Fibroblast of the aortic adventitia (primary cell): ENCODE measurements at places on chromosomes 13 and 19. TPM values are rescaled to one million over a fixed set of nuclear protein-coding genes. Genes with fewer than 3 reads are reported as not detected.

Gene CDKN2D
- 3.8 and 9.2 TPM in 2 replicates for total RNA-seq

Gene IGSF23
- not detected in 2 replicates for total RNA-seq

- DNase-seq: no peak
Measured at GRCh38 chr13:97492257-97492656, 58.3 kb downstream of the RAP2A start.

Gene GJA3
- 0.82 and 0.90 TPM in 2 replicates for total RNA-seq

GRCh38 chr19:19381007-19381926, 24.2 kb upstream of the GATAD2A start:
- no peak for DNase-seq

Gene F10
- total RNA-seq: 2.7 and 12.6 TPM in 2 replicates

- no peak for DNase-seq
Measured at GRCh38 chr19:6743066-6743465, 3.6 kb downstream of the TRIP10 start.

Gene OR7C1
- total RNA-seq: not detected in 2 replicates

GRCh38 chr13:97948041-97948440, 5.4 kb upstream of the IPO5 start:
- no peak for DNase-seq

DNA sequence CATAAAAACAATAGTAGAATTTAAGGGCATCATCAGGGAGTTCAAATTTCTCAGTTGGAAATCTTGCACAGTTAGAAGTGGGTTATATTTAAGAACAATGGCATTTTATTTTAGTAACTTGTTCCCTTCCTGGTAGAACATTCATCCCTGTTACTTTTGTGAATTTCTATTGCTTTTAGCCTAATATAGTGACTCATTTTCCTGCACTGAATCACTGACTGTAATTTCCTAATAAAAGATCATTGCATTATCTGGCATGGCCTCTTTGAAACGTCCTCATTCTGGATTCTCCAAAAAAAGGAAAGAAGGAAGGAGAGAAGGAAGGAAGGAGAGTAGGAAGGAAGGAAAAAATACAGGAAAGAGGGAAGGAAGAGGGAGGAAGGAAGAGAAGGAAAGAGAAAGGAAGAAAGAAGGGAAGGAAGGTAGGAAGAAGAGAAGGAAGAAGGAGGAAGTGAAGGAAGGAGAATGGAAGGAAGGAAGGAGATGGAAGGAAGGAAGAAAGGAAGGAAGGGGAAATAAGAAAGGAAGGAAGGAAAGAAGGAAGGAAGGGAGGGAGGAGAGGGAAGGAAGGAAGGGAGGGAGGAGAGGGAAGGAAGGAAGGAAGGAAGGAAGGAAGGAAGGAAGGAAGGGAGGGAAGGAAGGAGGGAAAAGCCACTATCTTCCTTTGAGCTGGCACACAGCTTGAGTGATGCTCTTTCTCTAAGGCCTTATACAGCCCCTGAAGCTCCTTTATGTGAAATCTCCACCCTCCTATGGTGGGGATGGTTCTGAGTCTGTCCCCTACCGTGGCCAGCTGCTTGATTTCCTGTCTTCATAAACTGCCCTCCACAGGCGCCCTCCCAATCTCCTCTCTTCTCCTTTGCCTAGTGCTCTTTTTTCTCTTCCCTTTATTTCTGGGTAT, 29.8 kb upstream of the TM9SF2 start:
- peak; percentile 60 for DNase-seq

Gene MED25
- total RNA-seq: 19.4 and 21.7 TPM in 2 replicates

DNA sequence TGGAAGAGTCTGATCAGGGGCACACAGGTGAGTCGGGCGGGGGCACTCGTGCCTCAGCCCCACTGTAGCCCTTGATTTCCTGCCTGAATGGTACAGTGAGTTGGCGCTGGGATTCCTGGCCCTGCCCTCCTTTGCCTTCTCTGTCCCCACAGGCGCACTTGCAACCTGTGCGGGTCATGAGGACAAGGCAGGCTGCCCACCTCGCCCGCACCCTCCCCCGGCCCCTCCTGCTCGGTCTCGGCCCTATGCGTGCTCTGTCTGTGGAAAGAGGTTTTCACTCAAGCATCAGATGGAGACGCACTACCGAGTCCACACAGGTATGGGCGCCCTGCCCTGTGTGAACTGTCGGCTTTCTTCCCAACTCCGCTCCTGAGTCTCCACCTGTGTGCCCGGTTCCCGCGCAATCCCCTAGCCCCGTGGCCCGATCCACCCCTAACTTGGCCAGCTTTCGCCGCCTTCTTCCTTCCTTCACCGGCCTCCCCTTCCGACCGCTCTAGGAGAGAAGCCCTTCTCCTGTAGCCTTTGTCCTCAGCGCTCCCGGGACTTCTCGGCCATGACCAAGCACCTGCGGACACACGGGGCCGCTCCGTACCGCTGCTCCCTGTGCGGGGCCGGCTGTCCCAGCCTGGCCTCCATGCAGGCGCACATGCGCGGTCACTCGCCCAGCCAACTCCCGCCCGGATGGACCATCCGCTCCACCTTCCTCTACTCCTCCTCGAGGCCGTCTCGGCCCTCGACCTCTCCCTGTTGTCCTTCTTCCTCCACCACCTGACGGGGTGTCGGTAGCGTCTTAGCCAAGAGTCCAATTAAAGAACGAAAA, 1.6 kb upstream of the KMT2B start:
- DNase-seq: no peak

Gene RFPL4A
- total RNA-seq: not detected in 2 replicates

- DNase-seq: peak; percentile 88
Measured at GRCh38 chr13:33953203-33953602, 135.3 kb downstream of the RFC3 start.

- peak; percentile 46 for DNase-seq
Measured at GRCh38 chr19:13506471-13506820, at the start of gene CACNA1A. CACNA1A (minus strand) TSS chr19:13506479; CDS start chr19:13506224, 255 bp downstream.

Gene NUDT19
- 3.5 and 10.2 TPM in 2 replicates for total RNA-seq

GRCh38 chr19:3289971-3290569, 65.6 kb downstream of the CELF5 start:
- DNase-seq: no peak

- peak; percentile 97 for DNase-seq
Measured at GRCh38 chr19:1252821-1253513, 4.6 kb downstream of the MIDN start.
